Activated naive CD4-positive, alpha-beta T cell treated with anti-CD3 and anti-CD28 coated beads, Interleukin-2, amount 50 U/mL, for 72 hours (primary cell): ENCODE measurements at places on chromosomes 4 and X. TPM values are rescaled to one million over a fixed set of nuclear protein-coding genes. Genes with fewer than 3 reads are reported as not detected.

Gene RHOXF2B
- not detected for total RNA-seq

- DNase-seq, result peak; percentile 5
These were observed 36.0 kb downstream of the PLAC1 start for GRCh38 chrX:134622056-134622812.

DNA sequence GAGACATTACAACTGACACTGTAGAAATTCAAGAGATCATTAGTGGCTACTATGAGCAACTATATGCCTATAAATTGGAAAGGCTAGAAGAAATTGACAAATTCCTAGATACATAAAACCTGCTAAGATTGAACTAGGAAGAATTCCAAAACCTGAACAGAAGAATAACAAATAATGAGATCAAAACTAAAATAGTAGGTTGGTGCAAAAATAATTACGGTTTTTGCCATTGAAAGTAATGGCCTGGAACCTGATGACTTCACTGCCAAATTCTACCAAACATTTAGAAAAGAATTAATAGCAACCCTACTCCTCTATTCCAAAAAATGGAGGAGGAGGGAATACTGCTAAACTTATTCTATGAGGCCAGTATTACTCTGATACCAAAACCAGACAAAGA lies 824.9 kb downstream of the KLHL13 start:
- DNase-seq, result no peak

GRCh38 chr4:183471946-183472708 lies 27.7 kb downstream of the CDKN2AIP start:
- no peak for DNase-seq

Gene EXOC1L
- not detected for total RNA-seq

- DNase-seq, result no peak
These were observed 66.4 kb upstream of the OR13H1 start for GRCh38 chrX:131477498-131477897.

Gene ZIC3
- not detected for total RNA-seq

DNA sequence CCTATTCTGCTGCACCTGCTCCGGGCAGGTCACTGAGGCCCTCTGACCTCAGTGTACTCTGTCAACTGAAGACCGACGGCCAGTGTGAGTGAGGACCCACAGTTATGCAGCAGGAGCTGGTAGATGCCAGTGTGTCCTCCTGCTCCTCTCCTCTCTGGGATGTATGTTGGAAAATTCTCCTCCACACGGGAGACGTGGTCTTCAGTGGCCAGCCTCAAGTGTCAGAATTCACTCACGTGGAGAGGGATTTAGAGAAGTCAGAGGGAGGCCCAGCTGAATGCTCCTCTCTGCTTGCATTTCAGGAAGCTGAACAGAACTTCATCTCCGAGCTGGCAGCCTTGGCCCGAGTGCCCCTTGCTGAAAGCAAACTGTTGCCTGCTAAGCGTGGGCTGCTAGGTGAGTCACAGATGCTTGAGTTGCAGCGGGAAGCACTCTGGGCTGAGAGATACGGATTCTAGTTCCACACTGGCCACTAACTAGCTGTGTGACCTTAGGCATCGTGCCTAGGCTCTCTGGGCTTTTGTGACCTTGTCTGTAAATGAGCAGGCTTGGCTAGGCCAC lies 83.6 kb downstream of the CRMP1 start:
- DNase-seq, result no peak

GRCh38 chr4:114386637-114387233 lies 211.9 kb upstream of the UGT8 start:
- DNase-seq, result no peak

- DNase-seq, result no peak
These were observed 66.3 kb downstream of the MED28 start for GRCh38 chr4:17680559-17681280.

- DNase-seq, result no peak
These were observed 77.7 kb downstream of the MAML3 start for GRCh38 chr4:140076307-140076706.

DNA sequence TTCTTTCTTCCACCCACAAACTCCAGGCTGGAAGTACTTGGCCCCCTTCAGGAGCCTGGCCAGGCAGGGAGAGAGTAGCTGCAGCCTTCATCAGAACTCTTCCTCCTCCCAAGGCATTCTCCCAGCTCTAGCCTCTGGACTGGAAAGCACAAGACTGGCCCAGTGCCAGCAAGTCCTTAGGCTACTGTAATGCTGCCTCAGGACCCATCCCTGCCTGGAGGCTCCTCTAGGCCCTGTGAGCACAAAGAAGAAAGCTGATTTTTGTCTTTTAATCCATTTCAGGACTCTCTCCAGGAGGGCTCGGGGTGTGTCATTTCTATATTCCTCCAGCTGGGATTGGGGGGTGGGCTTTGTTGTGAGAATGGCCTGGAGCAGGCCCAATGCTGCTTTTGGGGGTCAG lies 10.8 kb downstream of the AWAT2 start:
- DNase-seq, result no peak

Gene SLC25A4
- 8.1 TPM for total RNA-seq

- DNase-seq, result no peak
These were observed 63.5 kb downstream of the GEMIN8 start for GRCh38 chrX:13966071-13966792.

- no peak for DNase-seq
These were observed 3.8 kb downstream of the FGF16 start for GRCh38 chrX:77450996-77451395.

DNA sequence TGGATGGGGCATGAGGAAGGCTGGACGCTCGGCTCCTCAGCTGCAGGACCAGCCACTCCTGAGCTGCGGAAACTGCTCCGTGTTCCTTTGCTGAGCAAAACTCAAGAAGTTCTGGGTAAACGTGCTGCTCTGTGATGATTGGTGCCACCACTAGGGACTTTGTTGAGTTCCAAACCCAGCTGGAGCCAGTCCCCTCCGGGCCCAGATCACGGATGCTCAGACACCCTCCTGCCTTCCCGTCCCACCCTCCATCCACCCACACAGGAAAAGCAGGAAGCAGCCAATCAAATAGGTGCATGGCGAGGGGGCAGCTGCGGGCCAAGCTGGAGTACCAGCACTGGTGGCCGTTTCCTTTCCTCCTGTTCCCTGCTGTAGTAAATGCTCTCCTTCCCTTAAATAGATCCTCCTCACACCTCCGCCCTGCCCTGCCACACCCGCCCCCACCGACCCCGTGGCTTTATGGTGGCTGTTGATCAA lies 68.0 kb downstream of the ADRA2C start:
- DNase-seq, result no peak

Gene GK
- total RNA-seq, result 53.1 TPM

- DNase-seq, result no peak
These were observed 545.9 kb upstream of the ZFP42 start for GRCh38 chr4:187449702-187450101.

DNA sequence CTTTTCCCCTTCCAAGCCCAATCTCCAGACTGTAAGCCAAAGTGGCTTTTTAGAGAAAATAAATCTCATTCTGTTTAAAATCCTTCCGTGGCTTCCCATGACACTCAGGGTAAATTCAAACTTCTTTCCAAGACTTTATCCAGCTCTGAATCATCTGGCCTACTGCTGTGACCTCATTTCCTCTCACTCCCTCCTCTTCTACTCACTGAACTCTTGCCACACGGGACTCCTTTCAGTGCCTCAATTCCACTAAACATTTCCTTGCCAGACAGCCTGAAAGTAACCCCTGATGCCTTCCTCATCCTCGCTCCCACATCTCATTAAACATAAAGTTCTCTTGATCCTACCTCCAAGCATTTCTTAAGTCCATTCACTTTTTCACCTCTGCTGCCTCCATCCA lies 27.8 kb upstream of the RNF128 start:
- DNase-seq, result no peak

Gene PDGFRA
- 0.41 TPM for total RNA-seq

DNA sequence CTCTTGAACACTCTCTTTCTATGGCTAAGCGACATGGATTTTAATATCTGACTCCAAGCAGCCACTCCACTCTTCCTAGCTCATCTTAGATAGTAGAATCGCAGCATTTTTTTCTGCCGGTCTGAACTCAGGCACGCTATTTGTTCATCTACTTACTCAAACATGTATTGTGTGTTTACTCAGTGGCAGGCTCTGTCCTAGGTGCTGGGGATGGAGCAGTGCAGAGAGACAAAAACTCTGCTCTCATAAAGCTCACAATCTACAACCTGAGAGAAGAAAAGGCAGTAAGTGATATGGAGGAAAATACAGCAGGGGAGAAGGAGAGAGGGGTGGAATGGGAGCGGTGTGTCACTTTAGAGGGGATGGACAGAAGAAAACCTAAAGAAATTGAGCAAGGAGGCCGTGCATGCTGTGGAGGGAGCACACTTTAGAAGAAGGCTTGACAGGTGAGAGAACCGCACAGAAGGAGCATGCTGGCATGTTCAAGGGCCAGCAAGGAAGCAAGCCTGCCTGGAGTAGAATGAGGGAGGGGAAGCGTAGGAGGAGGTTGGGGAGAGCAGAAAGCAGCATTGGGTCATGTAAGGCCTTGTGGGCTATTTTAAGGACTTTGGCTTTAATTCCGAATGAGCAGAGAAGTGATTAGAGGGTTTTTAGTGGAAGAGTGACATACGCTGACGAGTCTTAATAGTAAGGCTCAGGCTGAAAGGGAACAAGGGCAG lies 132.0 kb downstream of the ANK2 start:
- no peak for DNase-seq

GRCh38 chrX:20665481-20665880 lies 398.8 kb upstream of the RPS6KA3 start:
- DNase-seq, result no peak

Gene TAF7L
- 0.11 TPM for total RNA-seq
